ENCODE measurements at places on chromosomes 3 and 15. TPM values are rescaled to one million over a fixed set of nuclear protein-coding genes. Genes with fewer than 3 reads are reported as not detected.

The CHRD gene
- total RNA-seq, result not detected

The CKMT1A gene
- total RNA-seq, result 8.1 TPM

The SEMA3G gene
- 0.43 TPM for total RNA-seq

The KNG1 gene
- not detected for total RNA-seq

The ZNF280D gene
- 8.0 TPM for total RNA-seq

The GOLGA8S gene
- not detected for total RNA-seq

The ACP3 gene
- not detected for total RNA-seq

- no peak for DNase-seq
These were observed 62.0 kb downstream of the SUCNR1 start for GRCh38 chr3:151935446-151935845.

- no peak for DNase-seq
These were observed 121.6 kb upstream of the AADACL2 start for GRCh38 chr3:151612115-151612514.

DNA sequence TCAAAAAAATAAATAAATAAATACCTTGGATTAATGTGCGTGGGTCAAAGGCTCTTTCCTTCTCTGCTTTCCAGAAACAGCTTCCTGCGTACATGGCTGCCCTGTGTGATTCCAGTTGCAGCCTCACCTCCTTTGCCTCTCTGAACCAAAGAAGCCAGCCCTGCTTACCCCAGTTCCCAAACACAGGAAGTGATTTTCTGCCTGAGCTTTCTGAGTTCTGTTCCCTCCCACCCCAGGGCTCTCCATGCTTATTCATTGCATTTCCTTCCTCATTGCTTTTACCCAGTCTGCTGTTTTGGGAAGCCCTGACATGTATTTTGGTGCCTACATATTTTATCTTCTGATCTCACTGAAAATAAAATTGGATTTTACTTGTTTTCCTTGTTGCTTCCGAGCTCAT is 15.4 kb downstream of the ZSCAN2 start:
- no peak for DNase-seq

DNA sequence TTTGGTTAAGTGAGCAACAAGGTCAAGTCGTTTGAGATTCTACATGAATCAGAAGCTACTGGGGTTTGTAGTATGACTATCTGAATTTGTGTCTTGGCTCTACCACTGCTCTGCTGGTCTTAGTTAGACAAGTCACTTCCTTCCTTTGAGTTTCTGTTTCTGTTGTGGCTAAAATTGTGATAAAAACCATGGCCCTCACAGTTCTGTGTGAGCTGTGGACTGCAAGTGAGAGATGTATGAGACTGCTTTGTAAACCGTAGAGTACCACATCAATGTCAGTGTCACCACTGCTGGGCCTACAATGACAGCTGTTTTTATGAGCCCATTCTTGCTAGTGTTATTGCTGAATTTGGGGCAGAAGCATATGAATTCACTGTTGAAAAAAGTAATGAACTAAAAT is 32.7 kb downstream of the RARB start:
- DNase-seq, result no peak

DNA sequence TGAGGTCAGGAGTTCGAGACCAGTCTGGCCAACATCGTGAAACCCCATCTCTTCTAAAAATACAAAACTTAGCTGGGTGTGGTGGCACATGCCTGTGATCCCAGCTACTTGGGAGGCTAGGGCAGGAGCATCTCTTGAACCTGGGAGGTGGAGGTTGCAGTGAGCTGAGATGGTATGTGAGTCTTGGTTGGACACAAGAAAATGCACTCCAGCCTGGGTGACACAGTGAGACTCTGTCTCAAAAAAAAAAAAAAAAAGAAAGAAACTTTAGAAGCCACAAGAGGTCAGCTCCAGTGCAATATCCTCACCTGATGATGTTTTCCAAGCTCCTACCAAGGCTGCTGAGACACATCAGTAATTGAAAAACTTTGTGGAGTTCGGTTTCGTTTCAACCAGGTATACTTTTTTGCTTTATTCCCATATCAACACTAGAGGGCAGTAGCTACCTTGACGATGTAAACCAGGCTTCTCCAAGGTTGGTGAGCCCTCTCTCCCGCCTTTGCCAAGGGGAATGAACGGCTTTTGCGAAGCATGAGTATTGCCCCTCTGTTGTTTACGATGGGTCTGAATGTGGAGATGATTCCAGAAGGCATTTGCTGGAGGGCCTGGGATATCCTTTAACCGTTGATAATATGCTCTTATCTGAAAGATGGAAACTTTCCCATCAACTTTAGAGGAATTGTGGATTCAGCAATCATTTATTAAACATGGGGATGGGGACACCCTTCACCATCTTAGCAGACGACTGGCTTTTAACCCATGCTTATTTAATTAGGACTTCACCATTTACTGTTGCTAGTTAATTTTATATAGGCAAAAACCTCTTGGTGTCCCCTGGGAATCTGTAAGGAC is 202.8 kb downstream of the SV2B start:
- peak; percentile 15 for DNase-seq

- no peak for DNase-seq
These were observed 36.3 kb downstream of the MBNL1 start for GRCh38 chr3:152305075-152305474.

DNA sequence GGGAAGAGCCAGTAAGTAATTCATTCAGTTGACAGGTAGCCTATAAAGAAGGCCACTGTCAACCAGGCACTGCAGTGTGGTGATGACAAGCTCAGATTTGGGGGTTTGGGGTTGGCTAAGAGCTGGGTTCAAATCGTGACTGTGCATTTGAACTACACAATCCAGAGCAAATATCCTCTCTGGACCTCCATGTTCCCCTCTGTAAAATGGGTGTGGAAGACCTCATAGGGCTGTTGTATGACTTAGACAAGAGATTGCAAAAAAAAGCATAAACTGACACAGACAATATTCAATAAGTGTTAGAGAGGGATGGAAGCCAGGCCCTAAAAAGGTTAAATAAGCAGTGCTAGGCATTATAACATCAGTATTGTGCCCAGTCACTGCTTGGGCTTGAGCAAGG is 59.7 kb upstream of the CTDSPL start:
- DNase-seq, result no peak

GRCh38 chr3:399647-400046 is 203.1 kb downstream of the CHL1 start:
- DNase-seq, result no peak

DNA sequence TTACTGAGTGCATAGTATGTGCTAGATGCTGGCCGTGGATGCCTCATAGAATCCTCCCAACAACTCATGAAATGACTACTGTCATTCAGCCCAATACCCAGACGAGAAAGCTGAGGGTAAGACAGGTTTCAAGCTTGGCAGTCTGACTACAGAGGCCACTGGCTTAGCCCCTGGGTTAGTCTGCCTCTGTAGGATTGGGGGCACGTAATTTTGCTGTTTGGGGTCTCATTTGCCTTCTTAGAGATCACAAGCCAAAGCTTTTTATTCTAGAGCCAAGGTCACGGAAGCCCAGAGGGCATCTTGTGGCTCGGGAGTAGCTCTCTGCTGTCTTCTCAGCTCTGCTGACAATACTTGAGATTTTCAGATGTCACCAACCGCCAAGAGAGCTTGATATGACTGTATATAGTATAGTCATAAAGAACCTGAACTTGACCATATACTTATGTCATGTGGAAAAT is 1.0 kb upstream of the CCR5 start:
- no peak for DNase-seq

- no peak for DNase-seq
These were observed 269.8 kb downstream of the RYR3 start for GRCh38 chr15:33580526-33580925.

DNA sequence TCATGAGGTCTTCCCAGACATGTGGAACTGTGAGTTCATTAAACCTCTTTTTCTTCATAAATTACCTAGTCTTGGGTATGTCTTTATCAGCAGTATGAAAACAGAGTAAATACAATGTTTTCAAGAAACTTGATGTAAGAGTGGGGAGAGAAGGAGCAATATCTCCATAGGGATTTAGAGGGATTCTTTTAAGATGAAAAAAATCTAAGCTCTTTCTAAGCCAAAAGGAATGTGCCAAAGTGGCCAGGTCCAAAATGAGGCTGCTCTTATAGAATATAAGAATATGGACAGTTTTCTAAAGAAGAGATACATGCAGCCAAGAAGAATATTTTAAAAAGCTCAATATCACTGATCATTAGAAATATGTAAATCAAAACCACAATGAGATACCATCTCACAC is 23.9 kb upstream of the RYK start:
- DNase-seq, result no peak

DNA sequence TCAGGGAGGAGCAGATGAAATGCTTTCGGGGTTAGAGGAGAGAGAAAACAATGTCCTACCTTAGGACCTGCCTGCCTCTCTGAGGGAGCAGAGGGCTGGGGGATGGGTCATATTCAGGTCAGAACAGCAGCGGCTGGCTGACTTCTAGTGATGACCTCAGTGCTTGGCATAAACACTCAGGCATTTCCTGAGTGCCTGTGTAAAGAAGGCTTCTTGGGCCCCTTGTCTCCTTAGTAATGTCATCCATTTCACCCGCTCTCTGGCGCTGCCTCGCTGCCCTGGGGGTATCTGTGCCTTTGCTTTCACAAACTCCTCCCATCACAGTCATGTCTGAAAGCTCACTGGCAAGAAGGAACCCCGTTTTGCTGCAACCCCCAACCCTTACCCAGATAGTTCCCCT is 82.9 kb upstream of the GSK3B start:
- peak; percentile 77 for DNase-seq

DNA sequence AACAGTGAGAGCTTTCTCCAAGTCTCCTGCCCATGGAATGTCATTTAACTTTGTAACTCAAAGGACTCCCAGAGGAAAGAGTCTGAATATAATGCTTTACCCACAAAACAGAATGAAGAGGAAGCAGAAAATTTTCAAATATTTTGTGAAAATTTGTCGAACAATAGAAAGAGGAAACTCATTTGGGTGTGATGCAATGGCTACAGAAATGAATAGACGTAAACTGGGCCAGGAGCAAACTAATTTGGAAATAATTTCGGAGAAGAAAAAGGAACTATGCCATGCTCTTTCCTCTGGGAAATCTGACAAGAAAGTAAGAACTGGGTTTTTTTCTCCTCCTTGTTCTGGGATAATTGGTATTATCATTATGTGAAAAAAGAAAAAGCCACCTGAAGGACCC is 11.2 kb upstream of the SUMF1 start:
- no peak for DNase-seq

DNA sequence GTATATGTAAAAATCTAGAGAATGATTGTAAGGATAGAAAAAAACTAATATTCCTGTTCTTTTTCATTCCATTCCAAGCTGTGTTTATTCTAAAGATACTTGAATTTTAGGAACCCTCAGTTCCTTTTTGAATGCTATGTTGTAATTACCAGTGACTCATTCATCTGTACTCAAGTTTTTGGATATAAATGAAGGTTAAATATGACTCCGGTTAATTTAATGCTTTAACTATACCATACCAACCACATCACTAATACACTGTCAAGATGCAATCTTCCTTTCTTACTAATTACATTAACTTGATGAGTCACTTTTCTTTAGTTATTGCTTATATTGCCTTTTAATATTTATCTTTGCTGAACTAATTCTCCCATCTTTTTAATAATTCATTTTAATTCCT is 68.8 kb upstream of the ZNF148 start:
- no peak for DNase-seq

GRCh38 chr15:81155375-81156218 is 21.5 kb downstream of the CFAP161 start:
- peak; percentile 42 for DNase-seq

DNA sequence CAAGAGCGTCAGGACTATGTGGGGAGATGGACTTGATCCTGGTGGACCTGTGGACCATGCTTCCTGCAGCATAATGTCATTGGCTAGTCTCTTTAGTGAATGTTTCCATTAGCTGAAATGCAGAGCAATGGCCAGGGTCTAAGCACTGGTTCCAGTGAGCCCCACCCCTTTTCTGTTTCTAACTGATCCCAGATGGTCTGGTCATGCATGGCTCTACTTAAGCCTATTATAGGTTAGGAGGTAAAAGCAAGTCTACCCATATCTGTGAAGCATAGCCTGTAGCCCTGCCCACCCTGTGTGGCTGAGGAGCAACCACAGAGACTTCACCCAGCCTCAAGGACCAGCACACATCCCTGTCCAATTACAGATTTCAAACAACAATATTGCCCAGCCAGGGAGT is 419.2 kb downstream of the ZNF385D start:
- DNase-seq, result no peak

- DNase-seq, result no peak
These were observed 95.4 kb downstream of the HCN4 start for GRCh38 chr15:73273181-73274002.

- no peak for DNase-seq
These were observed 208.6 kb downstream of the ZIC4 start for GRCh38 chr3:147197739-147198138.

GRCh38 chr3:85005946-85006345 is 47.2 kb downstream of the CADM2 start:
- DNase-seq, result no peak

- no peak for DNase-seq
These were observed 16.4 kb downstream of the CCDC12 start for GRCh38 chr3:46960081-46960701.
